ENCODE measurements at places on chromosomes 3 and 15.

- DNase-seq, result no peak
These were observed 41.4 kb upstream of the VEPH1 start for GRCh38 chr3:157544501-157545130.

DNA sequence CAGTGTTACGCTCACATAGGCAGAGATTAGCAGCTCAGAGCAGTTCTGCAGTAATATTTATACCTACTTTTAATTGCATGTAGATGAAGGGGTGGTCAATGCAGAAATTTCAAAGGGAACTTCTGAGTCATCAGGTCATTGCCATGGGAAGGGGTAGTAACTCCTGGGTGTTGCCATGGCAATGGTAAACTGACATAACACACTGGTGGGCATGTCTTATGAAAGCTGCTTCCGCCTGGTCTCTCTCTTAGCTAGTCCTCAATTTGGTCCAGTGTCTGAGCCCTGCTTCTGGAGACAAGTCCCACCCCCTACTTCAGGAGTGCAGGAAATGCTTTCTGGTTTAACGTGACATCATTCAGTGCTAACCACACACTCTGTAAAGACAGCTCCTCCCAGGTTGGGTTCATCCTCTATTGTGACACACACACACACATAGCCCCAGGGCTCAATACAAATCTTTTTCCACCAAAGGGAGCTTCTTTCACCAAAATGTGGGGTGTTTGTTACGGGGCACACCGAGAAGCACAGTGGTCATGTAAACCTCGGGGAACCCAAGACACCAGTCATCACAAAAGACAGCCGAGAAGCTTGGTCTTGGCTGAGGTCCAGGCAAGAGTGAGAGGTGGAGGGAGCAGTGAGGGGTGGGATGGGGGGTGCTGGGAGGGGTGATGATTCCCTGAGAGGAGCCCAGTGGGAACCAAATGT, 74.5 kb downstream of the TLE3 start:
- DNase-seq, result peak; percentile 90

- no peak for DNase-seq
These were observed 80.9 kb downstream of the LRRC3B start for GRCh38 chr3:26703519-26703918.

DNA sequence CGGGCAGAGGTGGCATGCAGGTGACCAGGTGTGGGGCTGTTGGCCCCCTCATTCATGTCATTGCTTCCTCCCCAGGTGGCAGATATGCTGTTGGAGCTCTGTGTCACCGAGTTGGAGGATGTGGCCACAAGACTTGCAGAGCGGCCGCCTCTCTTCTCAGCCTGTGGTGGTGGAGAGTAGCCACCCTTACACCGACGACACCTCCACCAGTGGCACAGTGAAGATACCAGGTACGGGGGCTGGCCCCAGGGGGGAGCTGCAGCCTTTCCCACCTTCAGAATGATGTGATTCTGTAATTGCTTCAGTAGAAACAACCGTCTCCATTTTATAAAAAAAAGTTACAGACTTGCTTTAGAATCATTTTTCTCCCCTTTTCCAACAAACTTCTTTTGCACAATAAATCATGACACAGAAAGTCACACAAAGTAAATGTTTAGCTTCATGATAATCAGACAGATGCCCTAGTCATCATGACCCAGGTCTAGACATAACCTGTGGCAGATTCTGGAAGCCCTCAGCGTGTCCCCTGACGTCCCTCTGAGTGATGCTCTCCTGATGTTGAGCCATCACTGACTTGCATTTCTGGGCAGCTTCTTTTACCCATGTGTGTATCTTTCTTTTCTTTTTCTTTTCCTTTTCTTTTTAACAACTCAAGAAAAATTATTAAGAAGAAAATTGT, 76.0 kb upstream of the FAN1 start:
- DNase-seq, result no peak

DNA sequence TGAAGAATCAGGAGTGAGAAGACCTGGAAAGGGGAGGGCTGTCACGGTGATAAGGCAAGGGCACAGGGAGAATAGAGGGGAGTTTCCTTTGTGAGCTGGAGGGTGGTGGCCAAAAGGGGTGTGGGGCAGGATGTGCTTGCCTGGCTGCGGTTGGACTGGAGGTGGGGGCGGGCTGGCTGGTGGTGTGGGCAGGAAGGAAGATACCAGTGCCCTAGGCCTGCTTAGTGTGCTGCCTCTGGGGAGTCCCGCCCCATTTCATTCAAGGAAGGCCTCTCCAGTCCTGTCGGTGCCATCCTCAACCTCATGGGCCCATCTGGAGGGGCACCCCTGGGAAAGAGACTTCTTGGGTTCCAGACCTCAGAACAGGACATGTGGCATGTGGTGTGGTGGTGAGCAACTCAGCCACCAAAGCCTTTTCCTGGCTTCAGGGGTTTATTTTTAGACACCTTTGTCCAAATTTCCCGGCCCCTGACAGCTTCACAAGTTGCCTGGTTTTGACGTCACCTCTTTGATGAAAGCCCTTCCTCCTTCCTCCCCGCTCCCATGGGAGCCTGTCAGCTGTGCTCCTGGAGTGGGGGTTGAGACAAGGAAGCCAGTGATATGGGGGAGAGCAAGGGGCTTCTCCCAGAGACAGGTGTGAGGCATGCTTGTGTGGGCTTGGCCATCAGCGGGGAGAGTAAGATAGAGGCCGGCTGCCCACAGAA, 15.6 kb downstream of the TEX264 start:
- DNase-seq, result no peak

GRCh38 chr15:77659350-77660321, 26.9 kb upstream of the LINGO1 start:
- DNase-seq, result peak; percentile 86

- DNase-seq, result no peak
These were observed 315.7 kb upstream of the GADL1 start for GRCh38 chr3:31210068-31210645.

- DNase-seq, result no peak
These were observed 398.4 kb upstream of the AZI2 start for GRCh38 chr3:28746990-28747389.

DNA sequence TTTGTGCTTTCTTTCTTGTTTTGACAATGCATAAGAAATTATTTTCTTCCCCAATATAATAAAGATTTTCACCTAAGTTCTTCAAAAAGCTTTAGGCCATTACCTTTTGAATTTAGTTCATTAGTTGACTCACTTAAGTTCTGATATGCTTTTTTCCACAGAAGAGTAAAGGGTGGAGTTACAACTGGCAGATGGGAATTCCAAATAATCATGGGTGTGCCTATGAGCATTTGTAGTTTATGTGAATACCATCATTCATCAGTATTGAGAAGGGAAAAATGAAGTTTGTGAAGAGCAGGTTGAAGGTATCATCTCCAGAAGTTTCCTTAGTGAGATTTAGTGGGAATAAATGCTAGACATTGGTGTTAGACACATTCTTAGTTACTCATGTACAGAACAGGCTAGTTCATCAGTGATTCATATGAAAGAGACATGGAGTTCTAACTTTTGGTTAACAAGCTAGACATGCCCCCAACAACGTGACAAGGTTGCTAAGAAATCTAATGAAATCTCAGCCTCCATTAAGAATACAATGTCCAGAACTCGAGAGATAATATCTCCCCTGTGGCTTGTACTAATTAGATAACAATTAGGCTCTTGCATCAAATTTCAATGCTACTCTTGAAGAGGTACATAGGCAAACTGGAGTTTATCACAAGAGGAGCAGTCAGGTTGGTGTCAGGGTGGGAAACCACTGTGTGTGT, 16.9 kb upstream of the ALCAM start:
- no peak for DNase-seq

- DNase-seq, result peak; percentile 78
These were observed 76.9 kb downstream of the RHCG start for GRCh38 chr15:89419370-89419984.

- DNase-seq, result no peak
These were observed 41.1 kb upstream of the GNB5 start for GRCh38 chr15:52232327-52232726.

GRCh38 chr15:82571722-82572222, 31.5 kb upstream of the RPS17 start:
- DNase-seq, result no peak

DNA sequence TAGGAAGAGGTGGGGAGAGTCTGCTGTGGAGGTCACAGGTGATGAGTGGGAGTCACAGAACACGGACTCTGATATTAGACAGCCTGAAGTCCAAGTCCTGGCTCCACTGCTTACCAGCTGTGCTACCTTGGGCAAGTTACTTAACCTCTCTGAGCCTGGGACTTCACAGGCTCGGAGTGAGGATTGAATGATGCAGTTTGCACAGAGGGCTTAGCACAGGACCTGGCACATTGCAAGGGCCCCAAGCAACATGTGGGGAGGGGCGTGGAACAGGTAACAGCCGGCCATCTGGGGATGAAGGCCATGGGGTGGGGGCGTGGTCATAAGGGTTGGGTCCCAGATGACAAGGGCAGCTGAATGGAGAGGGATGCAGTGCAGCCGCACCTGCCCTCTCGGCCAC, 4.3 kb upstream of the ITIH3 start:
- DNase-seq, result no peak

DNA sequence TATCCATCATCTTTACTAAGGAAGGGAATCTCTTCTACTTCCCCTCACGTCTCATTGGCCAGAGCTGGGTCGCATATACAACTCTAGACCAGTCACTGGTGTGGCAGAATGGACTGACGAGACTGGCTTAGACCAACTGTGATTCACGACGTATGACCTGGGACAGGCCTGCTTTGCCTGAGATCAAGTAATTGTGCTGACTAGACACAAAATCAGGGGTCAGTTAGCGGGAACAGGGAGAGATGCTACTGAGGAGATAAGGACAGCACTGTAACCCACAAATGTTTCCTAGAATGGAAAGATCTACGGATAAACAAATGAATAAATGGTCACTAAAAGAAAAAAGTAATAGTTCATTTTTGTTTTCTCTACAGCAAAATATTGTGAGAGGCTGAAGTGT, 308.3 kb downstream of the MAGI1 start:
- no peak for DNase-seq

GRCh38 chr15:99324082-99324620, 72.9 kb downstream of the LRRC28 start:
- DNase-seq, result no peak

GRCh38 chr3:62500556-62501288, 127.4 kb upstream of the FEZF2 start:
- DNase-seq, result no peak

DNA sequence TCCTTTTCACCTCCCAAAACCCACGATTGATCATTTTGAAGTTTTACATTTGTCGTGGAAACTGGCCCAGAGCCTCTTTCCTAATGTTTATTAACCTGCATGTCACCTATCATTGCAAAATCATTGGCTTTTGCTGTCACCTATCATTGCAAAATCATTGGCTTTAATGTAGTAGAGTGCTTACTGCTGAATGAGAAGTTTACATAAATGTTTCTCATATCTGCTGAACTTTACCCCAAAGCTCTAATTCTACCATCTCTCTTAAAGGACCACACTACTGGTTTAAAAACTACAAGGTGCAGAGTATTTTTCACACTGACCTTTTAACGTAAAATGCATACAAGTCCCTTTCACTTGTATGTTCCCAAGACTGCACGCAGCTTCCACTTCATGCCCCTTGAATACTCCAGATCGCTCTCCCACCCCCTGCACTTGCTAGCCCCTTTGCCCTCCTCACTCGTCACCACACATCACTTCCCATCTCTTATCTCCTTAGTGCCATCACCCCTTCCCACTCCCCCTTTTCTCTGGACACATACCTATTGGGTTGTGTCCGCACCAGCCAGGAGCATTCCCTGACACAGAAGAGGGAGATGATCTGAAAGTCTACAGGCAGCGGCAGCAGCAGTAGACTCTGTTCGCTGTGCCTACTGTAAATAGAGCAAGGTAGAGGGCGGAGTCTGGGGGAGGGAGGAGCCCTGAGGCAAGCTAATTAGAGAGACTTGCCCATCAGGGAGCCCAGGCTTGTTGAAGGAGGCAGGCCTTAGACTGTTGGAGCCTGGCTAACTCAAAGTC, 30.2 kb upstream of the ATOSA start:
- peak; percentile 97 for DNase-seq

Measured in RPMI8226 (cell line).